ENCODE measurements at places on chromosomes 1 and 21. TPM values are rescaled to one million over a fixed set of nuclear protein-coding genes. Genes with fewer than 3 reads are reported as not detected.

LPGAT1 gene
- total RNA-seq, result 73.4 TPM

FBXO2 gene
- total RNA-seq, result 4.3 TPM

PROX1 gene
- total RNA-seq, result under 0.01 TPM

CRNN gene
- not detected for total RNA-seq

PPFIA4 gene
- 4.3 TPM for total RNA-seq

SYT11 gene
- 27.4 TPM for total RNA-seq

CRP gene
- not detected for total RNA-seq

All from fibroblast of villous mesenchyme (primary cell).